ENCODE measurements at places on chromosomes 5 and 9.

- peak; percentile 5 for DNase-seq
These were observed 216.2 kb downstream of the MED10 start for GRCh38 chr5:6162175-6162574.

GRCh38 chr5:123093111-123093600, 4.1 kb downstream of the PRDM6 start:
- no peak for DNase-seq

- DNase-seq: no peak
These were observed 26.5 kb downstream of the FGF1 start for GRCh38 chr5:142659405-142659804.

DNA sequence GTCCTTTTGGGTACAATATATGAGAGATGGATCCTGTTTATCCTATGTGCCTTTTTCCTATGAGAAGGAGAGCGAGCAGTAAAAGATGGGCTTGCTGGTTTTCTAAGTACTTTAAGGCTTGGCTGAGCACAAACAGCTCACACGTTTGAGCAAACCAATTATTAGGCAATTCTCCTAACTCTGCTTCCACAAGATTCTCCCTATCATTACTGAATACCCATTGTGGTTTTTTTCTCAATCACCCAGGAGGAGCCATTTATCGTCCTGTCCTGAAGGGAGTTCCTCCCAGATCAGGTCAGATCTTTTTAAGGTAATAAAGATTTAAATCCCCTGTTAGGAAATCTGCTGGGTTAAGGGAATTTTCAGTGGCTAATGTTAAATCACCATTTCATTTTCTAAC, 19.4 kb upstream of the C1QTNF3 start:
- DNase-seq: no peak

GRCh38 chr5:76663573-76663972, 40.4 kb upstream of the F2RL2 start:
- no peak for DNase-seq

DNA sequence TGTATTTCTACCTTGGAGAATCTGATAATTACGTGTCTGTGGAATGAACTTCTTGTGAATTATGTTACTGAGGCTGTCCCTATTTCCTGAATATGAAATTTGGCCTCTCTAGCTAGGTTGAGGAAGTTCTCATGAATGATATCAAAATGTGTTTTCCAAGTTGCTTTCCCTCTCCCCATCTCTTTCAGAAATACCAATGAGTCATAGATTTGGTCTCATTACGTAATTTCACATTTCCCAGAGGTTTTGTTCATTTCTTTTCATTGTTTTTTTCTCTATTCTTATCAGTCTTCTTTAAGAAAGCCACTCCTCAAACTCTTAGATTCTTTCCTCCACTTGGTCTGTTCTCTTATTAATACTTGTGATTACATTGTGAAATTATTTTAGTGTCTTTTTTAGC, 923.8 kb upstream of the CDH9 start:
- DNase-seq: no peak

DNA sequence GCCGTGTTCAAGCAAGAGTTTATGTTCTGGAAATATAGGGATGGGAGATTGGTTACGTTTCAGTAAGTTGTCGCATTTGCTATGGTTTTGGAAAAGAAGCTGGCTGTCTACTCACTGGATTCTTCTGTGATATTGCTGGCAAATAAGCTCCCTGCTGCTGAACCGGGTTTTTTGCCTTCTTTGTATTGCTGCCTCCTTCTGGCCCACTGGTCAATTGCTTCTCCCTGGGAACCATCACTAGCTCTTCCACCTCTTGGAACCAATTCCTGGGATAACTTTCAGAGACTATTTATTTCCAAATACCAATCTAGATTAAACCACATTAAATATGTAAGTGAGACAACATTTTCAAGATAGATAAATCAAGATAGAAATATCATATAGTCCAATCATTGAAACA, 43.0 kb downstream of the NUDT12 start:
- DNase-seq: no peak
